ENCODE measurements at places on chromosomes 5 and 9.

- no peak for DNase-seq
Observed at GRCh38 chr9:78896479-78896878, 599.6 kb downstream of the PSAT1 start.

- no peak for DNase-seq
Observed at GRCh38 chr9:31908158-31908890, 476.1 kb upstream of the ACO1 start.

DNA sequence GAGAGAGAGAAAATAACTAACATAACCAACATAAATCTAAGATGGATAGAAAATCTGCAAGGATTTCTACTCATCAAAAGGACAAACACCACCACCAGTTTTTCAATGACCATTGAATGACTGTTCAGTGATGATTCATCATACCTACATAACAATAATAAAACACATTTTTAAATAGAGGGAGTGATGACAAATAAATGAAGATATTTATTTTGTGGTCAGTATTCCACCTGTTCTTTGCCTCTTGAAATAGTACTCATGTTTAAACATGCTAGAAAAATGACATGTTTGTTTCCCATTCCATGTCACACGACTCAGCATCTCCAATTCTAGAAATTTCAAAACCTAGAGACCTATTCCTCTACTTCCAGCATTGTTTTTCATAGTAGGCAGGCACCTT, 34.6 kb upstream of the ADAMTS16 start:
- DNase-seq: no peak

- no peak for DNase-seq
Observed at GRCh38 chr5:83133797-83134196, 56.5 kb downstream of the XRCC4 start.

GRCh38 chr9:25212361-25212760, 465.9 kb downstream of the TUSC1 start:
- DNase-seq: no peak

GRCh38 chr9:81619353-81620001, 69.9 kb downstream of the TLE1 start:
- peak; percentile 36 for DNase-seq

GRCh38 chr9:73093740-73094379, 57.8 kb upstream of the ANXA1 start:
- DNase-seq: no peak

- no peak for DNase-seq
Observed at GRCh38 chr5:175444905-175445456, 999 bp upstream of the DRD1 start.

GRCh38 chr5:125327676-125328075, 581.2 kb upstream of the ZNF608 start:
- no peak for DNase-seq

GRCh38 chr9:87149799-87150198, 202.5 kb upstream of the GAS1 start:
- no peak for DNase-seq

GRCh38 chr9:129549139-129549538, 71.8 kb downstream of the C9orf50 start:
- no peak for DNase-seq

DNA sequence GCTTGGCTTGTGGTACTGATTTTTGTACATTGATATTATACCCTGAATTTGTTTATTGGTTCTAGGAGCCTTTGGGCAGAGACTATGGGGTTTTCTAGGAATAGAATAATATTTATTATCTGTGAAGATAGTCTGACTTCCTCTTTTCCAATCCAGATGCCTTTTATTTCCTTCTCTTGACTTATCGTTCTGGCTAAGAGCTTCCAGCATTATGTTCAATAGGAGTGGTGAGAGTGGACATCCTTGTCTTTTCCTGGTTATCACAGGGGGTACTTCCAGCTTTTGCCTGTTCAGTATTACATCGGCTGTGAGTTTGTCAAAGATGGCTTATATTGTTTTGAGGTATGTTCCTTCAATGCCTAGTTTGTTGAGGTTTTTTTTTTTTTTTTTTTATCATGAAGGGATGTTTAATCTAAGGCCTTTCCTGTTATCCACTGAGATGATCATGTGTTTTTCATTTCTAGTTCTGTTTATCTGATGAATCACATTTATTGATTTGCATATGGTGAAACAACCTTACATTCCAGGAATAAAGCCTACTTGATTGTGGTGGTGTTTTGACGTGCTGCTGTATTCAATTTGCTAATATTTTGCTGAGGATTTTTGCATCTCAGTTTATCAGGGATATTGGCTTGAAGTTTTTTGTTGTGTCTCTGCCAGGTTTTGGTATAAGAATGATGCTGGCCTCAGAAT, 77.5 kb downstream of the CERT1 start:
- DNase-seq: no peak

GRCh38 chr5:14650052-14650451, 14.5 kb upstream of the OTULIN start:
- DNase-seq: no peak

GRCh38 chr5:78331523-78332080, 28.8 kb upstream of the SCAMP1 start:
- DNase-seq: no peak

DNA sequence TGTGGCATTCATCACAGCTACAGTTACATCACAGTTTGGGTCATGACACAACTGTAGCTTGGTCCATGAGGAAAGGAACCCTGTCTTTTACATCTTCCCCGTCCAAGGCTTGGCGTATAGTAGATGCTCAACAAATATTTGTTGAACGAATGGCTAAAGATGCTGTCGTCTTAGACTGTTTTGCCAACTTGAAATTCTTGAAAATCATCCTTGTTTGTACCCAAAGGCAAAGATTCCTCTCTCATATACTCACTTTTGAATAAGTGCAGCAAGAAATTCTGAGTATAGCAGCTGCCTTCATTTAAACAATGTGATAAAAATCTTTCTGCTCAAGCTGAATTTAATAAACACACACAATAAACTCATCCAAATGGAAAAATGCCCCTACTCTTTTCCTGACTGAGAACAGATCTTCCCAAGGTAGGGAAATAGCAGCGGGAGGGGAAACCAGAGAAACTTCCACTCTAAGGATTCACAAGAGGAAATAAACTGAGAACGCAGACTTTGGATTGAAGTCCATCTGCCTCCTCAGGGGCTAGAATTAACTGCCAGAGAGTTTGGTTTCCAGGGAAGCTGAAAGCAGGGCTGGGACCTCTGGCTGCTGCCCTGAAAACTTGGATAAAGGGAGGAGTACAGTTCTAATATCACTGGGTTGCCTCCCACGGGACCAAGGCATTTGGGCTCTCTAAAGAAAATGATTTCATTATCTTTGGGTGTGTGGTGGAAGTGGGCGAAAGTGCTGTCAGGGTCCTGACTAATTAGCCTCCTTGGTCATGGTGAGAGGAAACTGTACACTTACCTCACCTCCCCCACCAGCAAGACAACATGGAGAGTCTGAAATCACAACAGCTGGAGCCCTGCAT, 99.1 kb downstream of the DPYSL3 start:
- DNase-seq: no peak

DNA sequence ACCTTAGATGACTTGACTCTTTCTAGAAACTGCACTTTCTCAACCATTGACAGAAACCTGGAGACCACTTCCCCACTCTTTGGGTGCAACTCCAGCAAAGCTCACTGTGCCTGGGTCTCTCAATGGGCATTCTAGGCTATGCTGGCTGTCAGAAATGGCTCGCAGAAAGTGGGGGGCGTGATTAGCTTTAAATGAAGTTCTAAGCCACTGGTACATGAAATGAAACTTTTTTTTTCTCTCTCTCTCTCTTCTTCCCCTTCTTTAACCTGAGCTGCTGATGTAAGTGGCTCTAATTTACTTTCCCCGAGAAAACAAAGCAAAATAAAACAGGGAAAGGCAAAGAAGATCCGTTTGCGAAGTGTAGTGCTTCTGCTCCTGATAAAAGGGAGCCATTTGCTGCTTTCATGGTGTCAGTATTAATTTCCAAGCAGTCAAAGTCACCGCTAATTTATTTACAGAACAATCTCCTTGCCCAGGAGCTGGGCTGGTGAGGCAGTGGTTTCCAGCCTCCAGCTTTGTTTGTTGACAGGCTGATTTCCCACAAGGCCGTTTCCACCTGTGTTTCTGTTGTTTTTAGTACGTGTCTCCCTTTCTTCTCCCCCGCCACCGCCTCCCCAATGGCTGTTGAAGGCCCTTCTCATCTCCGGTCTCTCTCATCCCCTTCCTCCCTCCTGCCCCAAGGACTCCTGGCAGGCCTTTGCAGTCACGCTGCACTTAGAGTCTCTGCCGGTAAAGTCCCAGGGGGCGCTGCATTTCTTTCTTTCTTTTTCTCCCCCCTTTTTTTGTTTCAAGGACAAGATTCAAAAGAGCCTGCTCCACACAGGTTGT, 422.9 kb downstream of the EBF1 start:
- no peak for DNase-seq

DNA sequence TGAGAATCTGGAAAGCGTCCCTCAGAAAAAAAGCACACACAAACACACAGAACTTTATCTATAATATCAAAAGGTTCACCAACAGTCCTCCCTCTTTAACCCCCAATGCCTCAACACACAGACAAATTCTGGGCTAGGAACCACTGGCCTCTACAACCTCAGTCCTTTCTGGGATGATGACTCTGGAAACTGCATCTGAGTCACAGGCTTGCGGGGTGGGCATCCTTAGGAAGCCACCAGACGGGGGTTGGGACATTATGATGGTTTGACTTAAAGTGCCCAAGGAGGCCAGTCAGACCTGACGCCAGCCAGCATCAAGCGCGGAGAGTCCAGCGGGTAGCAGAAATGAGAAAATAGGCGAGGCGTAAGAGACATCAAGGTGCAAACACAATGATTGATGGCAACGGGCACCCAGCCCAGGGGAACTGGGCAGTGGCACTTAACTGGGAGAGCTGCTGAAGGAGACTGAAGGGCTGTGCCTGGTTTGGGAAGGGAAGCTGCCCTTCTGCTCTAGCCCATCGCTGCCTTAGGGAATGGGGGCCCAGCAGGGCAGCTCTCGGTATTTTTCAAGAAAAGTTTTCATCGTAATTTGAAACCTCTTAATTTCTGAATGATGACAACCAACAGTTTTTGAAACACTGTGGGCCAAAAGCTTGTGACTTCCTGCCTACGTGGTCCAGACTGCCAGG, 20.7 kb downstream of the SPRY4 start:
- no peak for DNase-seq

GRCh38 chr9:89563571-89564345, 41.1 kb upstream of the GADD45G start:
- no peak for DNase-seq

DNA sequence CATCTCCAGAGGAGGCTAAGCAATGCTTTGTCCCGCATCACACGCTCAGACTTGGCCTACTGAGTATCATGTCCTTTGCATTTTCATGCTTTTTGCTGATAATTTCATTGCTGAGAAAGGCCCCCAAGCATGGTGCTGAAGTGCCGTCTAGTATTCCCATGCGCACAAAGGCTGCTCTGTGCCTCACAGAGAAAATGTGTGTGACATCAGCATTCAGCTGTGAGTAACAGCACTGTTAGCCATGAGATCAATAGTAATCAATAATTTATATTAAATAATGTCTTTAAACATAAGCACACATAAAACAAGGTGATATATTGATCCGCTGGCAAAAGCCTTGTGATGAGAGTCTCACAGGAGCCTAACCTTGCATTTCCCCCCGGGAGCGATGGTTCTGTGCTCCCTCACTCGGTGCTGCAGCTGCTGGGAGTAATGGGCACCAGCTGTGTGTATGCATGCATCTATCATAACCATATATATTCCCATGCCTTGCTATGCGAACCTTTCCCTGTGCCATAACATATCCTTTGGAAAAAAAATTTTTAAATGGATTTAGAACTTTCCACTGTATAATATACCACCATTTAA, 50.4 kb upstream of the RNF130 start:
- DNase-seq: no peak

- DNase-seq: no peak
Observed at GRCh38 chr5:113495422-113495841, 7.2 kb upstream of the MCC start.

DNA sequence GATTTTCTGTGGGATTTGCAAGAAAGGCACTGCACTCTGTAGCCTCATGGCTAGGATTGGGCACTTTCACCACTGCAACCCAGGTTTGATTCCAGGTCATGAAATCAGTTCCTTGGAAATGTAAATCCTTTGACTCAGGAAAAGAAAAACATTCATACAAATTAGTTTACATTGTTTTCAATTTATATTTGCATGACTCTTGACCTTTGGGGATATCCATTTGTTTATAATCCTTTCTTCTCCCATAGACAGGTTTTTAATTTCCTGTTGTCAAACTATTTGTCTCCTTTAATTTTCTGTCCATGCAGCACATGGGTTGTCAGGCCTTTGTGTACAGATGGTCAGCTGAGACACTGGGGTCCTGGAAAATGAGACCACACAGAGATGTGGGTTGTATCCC, 801.5 kb downstream of the NR2F1-AS1 start:
- DNase-seq: no peak

DNA sequence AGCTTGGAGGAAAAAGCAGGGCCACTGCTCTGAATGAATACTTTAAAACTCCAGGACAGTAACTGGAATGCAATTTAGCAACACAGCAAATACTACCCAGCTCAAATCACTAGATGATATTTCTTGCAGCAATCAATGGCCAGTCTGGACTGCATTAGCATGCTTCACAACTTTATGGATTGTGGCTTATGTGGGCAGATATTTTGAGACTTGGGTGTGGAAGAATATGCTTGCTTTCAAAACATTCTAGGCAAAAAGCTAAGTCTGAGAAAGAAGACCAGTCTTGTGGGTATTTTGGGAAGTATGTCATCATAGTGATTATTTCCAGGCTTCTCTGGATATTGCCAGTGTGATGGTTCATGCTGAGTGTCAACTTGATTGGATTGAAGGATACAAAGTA, 3.1 kb downstream of the RANBP3L start:
- no peak for DNase-seq

DNA sequence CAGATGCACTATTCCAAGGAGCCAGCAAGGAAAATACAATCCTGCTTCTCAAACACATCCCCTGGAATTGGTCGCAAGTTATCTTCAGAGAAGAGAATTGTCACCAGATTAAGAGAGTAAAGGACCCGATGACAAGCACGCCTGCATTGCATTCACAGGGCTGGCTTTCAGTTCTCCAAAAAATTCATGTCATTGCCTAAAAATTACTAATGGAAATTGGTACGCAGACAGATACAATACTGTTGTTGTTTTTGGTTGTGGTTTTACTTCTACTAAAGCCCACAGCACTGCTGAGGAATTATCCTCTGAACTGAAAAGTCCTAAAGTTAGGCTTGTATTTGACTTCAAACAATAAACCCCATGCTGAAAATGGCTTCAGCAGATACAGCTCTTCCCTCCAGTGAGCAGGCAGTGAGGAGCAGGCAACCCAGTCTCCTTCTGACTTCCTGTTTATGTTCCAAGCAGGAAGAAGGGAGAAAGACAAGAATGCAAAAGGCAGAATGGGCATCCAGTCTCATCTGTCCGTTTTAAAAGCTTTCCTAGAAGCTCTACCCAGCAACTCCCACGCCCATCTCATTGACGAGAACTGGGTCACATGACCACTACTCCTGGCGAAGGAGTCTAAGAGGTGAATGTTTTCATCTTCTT, 80.6 kb upstream of the ZNF366 start:
- DNase-seq: no peak

- no peak for DNase-seq
Observed at GRCh38 chr5:77379558-77380061, 112.5 kb downstream of the WDR41 start.

GRCh38 chr9:71487061-71487460, 281.3 kb downstream of the CEMIP2 start:
- DNase-seq: no peak
